ENCODE measurements at places on chromosomes 1 and 21.

- no peak for DNase-seq
These were observed 116.8 kb downstream of the KCNJ6 start for GRCh38 chr21:37799211-37800056.

DNA sequence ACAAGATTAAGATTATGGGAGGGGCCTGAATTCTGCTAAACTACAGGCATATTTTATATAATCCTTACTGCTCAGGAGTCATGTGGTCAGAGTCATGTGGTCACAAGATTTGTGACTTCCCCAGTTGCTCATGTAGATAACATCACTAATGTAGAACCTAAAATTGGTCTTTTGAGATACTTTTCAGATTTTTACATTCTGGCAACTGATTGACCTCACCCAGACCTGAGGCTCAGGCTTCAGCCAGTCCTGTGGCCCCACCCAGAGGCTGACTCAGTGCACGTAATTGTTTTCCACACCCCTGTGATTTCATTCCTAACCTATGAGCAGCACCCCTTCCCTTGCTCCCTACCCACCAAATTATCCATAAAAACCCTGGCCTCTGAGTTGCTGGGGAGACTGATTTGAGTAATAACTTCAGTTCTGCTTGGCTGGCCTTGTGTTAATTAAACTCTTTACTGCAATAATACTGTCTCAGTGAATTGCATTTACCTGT is 41.7 kb upstream of the ZNF326 start:
- peak; percentile 69 for DNase-seq

DNA sequence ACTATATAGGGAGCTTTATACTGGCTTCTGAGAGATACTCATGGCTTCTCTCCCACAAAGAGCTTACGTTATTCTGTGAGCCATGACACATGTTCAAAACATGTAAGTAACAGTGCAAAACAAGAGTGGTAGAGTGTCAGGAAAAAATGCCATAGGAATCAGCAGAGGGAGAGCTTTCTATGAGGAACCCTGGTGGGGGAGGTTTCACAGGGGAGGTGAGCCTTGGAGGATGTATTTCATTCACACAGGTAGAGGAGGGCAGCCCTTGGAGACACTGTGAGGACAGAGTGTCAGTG is 72.7 kb upstream of the LYST start:
- DNase-seq = no peak

- no peak for DNase-seq
These were observed 170.0 kb upstream of the KCTD3 start for GRCh38 chr1:215397106-215397505.

DNA sequence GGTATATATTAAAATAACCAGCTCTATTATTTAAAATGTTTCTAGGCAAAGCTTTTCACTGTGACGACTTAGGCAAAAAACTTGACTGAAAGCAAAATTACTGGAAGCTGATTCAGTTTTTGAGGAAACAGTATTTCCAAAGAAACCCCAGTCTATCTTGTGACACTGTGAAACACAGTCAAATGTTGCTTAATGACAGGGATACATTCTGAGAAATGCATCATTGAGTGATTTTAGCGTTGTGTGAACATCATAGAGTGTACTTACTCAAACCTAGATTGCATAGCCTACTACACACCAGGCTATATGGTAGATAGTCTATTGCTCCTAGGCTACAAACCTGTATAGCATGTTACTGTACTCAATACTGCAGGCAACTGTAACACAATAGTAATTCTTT is 116.9 kb upstream of the KCNK1 start:
- DNase-seq = peak; percentile 29

GRCh38 chr1:212152308-212152693 is 116.8 kb downstream of the DTL start:
- peak; percentile 15 for DNase-seq

DNA sequence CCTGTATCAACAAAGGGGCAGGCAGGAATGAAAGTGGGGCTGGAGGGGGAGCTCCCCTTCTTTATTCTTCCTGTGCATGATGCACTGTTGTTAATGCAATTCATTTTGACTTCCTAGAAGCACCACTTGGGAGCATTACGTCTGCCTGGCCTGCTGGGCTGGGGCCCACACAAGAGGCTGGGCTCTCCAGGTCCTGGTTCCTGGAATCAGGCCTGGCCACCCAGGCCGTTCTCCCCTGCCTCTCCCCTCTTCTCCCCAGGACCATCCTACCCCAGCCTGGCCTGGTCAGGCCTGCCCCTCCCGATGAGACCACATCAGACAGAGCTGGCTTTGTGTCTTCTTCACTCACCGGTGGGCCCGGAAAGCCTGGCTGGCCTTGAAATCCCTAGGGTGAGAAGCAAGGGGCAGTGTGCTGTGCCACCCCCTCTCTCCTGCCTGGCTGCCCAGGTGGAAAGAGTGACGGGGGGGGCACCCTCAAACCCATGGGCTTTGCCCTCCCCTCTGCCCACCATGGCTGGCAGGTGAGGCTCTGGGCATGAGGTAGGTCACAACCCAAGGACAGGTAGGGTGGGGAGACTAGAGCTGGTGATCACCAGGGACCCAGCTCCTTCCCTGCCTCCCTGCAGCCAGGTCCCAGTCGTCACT is 20.7 kb upstream of the PEF1 start:
- DNase-seq = no peak

DNA sequence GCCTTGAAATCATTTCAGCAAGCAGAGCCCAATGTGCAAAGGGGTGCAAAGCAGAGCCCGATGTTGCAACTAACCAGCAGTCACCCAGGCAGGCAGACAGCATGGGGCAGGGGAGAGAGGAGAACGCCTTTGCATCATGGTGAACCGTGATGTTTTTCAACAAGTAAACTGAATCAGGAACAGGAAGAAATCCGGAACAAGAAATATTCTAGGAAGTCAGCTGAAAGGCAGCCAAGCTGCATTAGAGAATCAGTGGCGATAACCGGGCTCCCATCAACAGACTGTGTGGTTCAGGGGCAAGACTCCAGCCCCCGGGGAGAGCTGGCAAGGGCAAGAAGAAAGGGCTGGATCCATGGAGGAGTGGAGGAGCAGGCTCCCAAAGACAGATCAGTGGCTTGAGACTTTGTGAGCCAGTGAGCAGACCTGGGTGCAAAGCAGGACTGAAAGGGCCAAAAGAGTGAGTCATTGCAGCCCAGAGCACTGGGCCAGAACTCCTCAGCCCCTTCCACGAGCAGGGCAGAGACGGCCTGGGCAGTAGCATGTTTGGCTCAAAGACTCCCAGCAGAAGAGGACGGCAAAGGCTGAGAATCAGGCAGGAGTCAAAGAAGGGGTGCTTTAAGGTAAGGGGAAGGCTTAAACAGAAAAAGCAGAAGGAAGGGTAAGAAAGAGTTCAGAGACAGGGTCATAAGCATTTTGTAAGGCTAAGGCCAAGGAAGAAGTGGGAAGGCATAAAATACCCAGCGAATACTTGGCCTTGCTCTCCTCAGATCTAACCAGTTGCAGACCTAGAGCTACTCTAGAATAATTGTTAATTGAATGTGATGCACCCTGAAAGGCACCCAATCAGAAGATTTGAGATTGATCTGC is 155.0 kb downstream of the SETD4 start:
- DNase-seq = peak; percentile 38

DNA sequence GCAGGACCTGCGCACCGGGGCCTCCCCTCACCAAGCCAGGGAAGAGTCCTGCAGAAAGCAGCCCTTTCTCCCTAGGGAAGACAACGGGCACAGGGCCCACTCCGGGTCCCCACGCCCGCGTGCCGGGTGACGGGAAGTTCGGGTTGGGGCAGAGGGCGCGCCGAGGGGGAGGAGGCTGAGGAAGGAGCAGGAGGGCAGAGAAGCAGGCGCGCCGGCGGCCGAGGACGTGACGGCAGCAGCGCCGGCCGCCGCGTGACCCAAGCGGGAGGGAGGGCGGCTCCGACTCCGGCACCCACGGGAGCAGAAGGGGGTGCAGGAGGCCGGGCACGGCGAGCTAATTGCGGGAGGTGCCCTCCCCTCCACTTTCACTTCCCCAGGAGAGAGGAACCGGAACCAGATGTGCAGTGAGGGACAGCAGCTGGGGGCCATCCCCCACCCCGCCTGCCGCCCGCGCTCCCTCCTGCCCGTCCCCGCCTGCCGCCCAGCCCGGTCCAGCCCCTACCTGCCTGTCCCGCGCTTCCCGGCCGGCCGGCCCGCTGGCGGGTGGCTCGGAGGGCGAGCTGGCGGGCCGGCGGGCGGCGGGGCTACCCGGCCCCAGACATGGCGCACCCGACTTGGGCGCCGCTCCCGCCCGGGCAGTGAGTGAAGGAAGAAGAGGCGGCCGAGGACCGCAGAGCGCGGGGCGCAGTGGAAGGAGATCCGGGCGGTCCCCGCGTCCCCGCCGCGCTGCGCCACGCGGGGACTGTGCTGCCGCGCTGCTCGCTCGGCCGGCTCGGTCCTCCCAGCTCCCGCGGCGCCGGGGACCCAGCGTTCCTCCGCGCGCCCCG is 510 bp downstream of the DENND4B start:
- DNase-seq = peak; percentile 98

DNA sequence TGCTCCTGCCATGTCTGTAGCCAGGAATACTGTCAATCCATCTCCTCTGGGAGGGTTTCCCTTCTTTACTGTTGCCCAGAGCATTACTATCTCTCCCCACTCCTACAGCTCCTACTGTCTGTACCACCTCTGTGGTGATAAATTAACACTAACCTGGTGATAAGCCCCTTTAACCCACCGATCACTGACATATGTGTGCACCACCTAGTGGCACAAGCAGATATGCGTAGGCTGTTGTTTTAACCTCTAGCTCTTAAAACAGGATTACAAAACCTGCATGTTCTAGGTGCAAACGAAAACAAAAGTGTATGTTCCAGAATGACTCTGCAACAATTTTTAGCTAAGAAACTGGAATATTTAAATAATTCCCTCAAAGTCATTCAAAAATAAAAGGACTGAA is 93.9 kb upstream of the BEND5 start:
- DNase-seq = peak; percentile 3

- DNase-seq = peak; percentile 30
These were observed 97.4 kb upstream of the GFI1 start for GRCh38 chr1:92583821-92584760.

GRCh38 chr1:97158691-97159096 is 437.1 kb downstream of the PTBP2 start:
- DNase-seq = no peak

DNA sequence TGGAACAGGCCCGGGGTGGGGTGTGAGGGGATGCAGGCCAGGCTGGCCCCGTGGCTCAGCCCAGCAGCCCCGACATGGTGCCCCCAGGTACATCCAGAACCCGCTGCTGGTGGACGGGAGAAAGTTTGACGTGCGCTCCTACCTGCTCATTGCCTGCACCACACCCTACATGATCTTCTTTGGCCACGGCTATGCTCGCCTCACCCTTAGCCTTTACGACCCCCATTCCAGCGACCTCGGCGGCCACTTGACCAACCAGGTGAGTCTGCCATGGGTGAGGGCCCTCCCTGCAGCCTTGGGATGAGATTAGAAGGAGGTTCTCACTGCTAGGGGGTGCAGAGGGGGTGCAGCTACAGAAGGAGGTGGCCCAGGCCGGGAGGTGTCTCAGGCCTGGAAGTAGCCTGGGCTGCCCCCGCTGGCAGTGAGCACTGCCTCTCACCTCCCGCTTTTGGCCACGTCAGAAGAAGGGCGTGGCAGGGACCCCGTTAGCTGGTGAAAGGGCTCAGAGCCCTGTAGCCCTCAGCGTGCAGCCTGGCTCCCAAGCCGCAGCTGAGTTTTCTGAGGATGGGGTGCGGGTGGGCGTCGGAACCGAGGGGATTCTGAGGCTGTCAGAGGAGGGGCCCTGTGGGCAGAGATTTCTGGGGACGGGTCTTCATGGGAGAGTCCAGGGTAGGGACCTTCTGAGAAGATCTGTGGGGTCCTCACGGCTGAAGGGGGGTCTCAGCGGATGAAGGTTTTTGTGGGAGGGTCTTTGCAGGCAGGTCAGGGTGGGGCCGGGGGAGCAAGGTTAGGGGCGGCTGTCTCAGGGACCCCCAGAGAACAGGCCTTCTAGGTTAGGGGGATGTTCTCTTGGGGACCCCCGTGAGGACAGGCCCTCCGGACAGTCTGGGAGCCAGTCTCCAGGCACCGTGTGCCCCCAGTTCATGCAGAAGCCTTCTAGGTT is 10.4 kb downstream of the TTLL10 start:
- DNase-seq = no peak

DNA sequence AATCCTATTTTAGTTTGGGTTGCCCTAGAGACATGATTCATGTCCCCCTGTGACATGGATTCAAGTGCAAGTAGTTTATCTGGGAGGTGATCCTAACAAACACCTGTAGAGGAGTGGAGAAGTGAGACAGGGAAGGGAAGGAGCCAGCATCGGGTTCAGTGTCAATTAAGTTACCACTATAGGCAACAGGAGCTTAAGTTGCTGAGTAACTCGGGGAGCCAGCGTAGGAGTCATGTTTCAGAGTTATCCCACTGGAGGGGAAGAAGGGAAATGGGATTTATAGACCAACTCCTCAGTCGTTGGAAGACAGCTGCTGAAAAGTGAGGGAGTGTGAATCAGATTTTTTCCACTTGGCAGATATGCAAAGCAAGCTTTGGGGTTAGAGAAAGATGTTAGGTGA is 54.9 kb downstream of the SLC30A7 start:
- DNase-seq = no peak

DNA sequence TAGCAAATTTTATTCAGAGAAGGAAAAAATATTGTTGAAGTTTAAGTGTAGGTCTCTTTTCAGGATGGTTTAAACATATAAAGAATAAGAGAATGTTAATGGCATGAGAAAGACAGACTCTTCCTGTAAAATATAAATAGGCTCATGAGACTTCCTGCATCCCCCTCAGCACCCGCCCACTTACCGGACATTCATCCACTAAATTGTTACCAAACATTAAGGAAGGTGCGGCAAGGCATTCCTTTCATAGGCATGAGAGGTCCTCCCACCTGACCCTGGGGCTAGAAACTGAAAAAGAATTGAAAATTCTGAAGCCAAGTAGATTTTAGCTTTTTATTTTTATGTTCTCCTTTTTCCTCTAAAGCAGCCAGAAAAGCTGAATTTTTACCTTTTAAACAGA is 10.6 kb upstream of the USP1 start:
- peak; percentile 7 for DNase-seq

GRCh38 chr1:78370779-78371482 is 119.8 kb upstream of the PTGFR start:
- DNase-seq = no peak

DNA sequence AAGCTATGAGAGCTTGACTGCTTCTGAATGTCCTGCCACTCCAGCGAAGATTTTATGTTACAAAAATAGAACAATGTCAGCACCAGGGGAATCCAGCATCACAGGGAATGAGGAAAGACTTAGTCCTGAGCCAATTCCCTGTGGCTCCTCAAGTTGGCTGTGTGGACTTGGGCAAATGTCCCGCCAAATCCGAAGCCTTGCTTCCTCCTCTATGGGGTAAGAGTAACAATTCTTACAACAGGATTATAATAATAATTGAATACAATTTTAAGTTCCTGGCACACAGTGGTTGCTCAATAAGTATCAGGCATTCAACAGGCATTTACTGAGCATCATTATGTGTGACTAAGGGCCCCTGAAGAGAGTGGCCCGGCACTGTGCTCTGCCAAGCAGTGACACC is 44.4 kb downstream of the STPG1 start:
- no peak for DNase-seq

Data from suppressor macrophage treated with lipopolysaccharide for 4 hours (primary cell).